T-helper 2 cell treated with Interferon-gamma antibody and Interleukin-4, amounts not matched to agents 100 ng/mL and 5 ng/mL, for 36 hours (primary cell): ENCODE measurements at places on chromosomes 3 and 15. TPM values are rescaled to one million over a fixed set of nuclear protein-coding genes. Genes with fewer than 3 reads are reported as not detected.

The MOBP gene
- 0.05 TPM in 1 of 2 replicates, not detected in the other for total RNA-seq

The PBRM1 gene
- 79.8 and 85.6 TPM in 2 replicates for total RNA-seq

The GOLGA8T gene
- 0.14 TPM in 1 of 2 replicates, not detected in the other for total RNA-seq

The PROS1 gene
- total RNA-seq = 0.77 and 0.80 TPM in 2 replicates

The CHST14 gene
- total RNA-seq = 16.5 and 17.4 TPM in 2 replicates
